ENCODE measurements at places on chromosomes 2 and 18.

- DNase-seq = peak; percentile 81
Observed at GRCh38 chr2:64876137-64876647, 113.0 kb upstream of the SLC1A4 start.

GRCh38 chr2:23615216-23616020 is 230.4 kb downstream of the KLHL29 start:
- DNase-seq = no peak

- no peak for DNase-seq
Observed at GRCh38 chr18:59484131-59484530, 125.1 kb upstream of the LMAN1 start.

GRCh38 chr18:13317801-13318200 is 99.2 kb downstream of the LDLRAD4 start:
- no peak for DNase-seq

DNA sequence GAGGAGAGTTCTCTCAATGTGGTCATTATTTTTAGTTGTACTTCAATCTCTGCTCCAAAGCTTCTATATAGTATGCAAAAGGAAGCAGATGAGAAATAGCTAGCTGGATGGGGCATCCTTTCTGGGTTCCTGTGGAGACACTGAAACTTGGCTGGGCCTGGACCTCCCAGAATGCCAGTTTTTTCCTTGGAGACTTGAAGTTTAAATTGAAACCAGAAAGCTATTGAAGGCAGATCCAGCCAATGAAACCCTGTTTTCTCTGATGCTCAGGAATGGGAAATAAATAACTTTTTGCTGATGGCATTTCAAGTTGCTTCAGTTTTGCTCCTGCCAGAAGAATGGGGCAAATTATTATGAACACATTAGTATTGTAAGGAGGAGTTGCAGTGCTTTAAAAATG is 2.9 kb downstream of the SETBP1 start:
- no peak for DNase-seq

- no peak for DNase-seq
Observed at GRCh38 chr2:55160422-55160821, 71.7 kb downstream of the CLHC1 start.

DNA sequence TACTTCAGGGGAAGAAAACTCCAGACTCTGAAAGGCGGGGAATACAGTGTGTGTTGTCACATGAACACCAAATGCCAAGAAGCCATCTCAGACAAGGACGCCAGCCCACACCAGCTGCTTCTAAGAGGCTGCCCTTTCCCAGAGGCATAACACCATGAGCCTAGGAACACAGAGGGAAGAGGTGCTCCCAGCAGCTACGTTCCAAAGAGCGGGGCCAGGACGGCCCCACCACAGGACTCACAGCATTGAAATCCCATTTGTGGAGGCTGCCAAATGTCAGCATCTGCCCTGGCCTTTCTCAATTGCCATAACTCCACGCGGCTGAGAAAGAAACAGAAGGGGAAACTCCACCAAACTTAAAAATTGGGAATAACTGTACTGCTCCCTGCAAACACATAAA is 20.1 kb upstream of the ID2 start:
- DNase-seq = no peak

GRCh38 chr18:26003356-26003755 is 87.1 kb downstream of the SS18 start:
- DNase-seq = peak; percentile 24

DNA sequence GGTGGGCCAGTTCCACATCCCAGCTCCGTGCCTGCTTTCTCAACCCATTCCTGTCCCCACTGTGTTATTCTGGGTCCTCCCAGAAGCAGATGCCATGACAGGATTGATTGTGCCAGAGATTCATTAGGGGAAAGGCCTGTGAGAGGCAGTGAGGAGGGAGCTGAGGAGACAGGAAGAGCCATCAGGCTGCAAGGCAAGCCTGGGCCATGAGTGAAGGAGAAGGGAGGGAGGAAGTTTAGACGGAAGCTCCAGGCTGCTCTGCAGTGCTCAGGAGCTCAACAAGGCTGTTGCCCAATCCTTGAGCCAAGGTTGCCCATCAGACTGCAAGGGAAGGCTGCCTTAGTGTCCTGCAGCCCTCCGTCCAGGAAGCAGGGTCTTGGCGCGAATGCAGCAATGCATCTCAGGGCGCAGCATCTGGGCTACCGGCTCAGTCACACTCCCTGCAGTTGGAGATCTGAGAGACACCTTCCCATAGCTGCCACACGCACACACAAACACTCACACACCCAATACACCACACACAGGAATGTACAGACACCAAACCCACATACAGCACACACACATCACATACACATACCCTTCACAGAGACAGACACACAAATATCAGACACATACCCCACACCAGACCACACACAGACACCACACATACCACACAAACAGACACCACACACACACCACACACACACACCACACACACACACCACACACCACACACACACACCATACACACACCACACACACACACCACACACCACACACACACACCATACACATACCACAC is 139.5 kb upstream of the NDUFV2 start:
- no peak for DNase-seq

DNA sequence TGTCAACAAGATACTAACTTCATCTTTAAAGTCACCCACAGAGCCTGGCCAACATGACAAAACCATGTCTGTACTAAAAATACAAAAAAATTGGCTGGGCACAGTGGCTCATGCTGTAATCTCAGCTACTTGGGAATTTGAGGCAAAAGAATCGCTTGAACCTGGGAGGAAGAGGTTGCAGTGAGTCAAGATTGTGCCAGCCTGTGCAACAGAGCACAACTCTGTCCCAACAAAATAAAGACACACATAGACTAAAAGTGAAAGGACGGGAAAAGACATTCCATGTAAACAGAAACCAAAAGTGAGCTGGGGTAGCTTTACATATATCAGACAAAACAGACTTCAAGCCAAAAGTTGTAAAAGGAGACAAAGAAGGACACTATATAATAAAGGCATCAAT is 34.8 kb downstream of the USP34 start:
- no peak for DNase-seq

DNA sequence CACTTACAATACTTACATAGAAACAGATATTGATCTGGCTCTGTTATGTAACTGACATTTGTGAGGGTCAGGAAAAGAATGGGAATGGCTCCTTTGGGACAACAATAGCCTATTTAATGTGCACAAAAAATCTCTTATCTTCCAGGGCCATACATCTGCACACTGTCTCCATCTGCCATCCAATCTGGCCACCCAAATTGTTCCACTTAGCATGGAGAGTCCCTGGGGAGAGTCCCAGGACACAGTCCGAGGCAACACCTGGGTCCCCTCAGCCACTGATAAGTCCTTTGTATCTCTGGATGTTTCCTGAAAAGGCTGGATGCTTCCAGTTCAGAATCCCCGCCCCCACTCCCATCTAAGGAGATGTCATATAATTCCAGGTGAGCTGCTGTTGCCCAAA is 274.2 kb upstream of the NCKAP5 start:
- DNase-seq = no peak

- no peak for DNase-seq
Observed at GRCh38 chr2:20573620-20574422, 77.1 kb downstream of the HS1BP3 start.

- no peak for DNase-seq
Observed at GRCh38 chr2:159714247-159714930, 2.1 kb downstream of the MARCHF7 start.

GRCh38 chr18:50558948-50559751 is 737 bp upstream of the MAPK4 start:
- DNase-seq = peak; percentile 10

DNA sequence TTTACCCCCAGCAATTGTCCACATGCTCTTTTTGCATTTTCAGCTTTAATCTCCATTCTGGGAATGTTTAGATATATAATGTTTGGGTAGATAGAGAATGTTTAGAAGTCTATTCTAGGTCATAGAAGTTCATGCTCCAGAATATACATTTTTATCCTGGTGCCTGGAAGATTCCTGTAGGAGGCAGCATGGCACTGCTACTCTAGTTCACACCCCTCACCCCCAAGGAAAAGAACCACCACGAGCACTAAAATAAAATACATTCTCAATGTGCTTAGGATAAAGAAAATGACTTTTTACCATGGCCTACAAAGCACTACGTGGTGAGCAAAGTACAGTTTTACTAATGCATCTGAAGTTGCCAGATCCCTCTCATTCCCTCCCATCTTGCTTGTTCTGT is 53.8 kb downstream of the MYO1B start:
- no peak for DNase-seq

GRCh38 chr2:237746302-237747080 is 52.1 kb upstream of the RBM44 start:
- DNase-seq = no peak

- DNase-seq = no peak
Observed at GRCh38 chr2:138620431-138620830, 118.9 kb downstream of the SPOPL start.

GRCh38 chr2:128513116-128513960 is 194.7 kb upstream of the HS6ST1 start:
- DNase-seq = no peak

DNA sequence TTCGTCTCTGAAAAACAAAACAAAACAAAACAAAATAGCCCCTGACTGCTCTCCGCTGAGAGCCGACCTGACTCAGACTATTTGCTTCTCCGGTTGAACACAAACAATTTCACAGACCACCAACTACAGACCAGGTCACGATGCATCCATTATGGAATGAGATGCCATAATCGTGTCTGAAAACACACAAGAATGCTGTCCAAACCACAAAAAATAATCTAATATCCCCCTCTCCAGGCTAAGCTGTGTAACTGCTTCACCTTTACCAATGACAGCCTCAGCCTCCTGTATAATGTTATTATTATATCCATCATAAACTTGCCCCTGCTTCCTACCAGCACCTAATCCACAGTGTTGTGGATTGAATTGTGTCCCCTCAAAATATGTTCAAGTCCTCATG is 114.7 kb downstream of the DNAH6 start:
- DNase-seq = peak; percentile 50

GRCh38 chr2:130795431-130795830 is 40.1 kb downstream of the AMER3 start:
- DNase-seq = no peak

DNA sequence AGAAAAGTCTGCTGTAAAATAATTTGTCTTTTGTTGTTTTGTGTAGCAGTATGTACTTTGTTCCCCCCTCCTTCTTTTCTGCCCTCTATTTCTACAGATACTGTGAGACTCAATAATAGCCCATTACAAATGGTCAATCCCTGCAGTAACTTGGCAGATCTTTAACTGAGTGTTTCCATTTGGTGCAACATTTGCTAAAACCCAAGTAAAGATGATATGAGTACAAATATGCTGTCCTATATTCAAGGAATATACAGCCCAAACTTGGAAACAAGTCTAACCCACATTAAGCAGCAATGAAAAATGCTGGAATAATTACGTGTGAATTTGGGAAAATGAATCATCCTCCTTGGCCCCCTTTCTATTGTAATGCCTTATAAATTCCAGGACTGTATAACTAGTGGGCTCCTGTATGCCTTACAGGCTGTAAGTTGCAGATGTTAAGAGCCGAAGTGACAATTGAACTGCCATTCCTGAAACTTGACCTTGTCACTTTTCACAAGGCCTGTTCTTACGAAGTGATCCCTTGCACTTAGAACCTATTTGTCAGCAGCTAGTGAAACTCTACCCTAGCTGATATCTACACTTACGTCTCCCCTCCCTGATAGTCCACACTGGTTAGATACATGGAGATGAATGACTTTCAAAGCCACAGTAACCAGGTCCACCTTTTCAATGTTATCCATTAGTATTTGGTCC is 104.9 kb downstream of the IRS1 start:
- DNase-seq = no peak

DNA sequence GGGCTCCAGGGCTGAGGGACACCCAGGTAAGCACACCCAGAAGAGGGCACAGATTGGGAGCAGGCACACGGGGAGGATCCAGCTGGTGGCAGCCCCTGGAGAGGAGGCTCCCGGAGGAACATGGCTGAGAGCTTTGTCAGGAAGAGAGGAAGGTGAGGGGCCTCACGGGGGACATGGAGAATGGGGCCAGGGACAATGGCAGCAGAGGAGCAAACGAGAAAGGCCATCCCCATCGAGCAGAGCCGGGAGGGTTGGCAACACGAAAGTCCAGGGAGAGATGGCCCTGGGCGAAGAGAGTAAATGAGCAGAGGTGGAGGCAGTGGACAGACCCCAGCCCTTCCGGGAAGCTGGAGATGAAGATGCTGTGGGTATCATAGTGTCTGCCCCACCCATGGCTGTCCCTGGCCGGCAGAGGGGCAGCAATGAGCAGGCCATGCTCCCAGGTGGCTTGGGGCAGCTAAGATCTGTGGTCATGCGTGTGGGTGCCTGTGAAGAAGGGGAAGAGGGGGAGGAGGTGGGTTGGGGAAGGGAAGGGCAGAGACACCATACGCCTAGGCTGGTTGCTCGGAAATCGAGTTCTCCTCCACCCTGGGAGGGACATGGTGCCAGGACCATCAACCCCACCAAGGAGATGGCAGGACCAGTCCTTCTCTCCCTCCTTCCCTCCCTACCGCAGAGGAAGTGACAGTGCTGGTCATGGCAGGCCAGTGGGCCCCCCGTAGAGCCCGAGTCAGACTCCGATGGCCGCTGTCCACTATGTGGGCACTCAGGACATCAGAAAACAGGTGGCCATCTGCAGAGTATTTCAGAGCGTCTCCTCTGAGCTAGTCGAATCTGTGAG is 191.7 kb downstream of the NDUFA10 start:
- no peak for DNase-seq

DNA sequence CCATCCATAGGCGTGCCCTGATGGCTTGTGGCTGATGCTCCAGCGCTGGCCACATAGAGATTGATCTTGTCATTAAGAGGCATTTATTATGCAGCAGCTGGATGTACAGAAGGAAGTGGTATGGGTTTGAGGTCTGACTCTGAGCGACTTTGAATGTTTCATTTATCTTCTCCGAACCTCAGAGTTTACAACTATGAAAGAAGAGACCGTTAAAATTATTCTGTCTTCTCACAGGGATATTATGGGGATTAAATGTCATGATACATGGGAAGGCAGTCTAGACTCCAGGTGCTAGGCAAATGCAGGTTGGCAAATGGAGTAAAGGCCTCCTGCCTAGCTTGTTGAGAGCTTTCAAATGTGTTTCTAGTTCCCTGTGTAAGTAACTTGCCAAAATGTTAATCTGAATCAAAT is 30.3 kb downstream of the MOGAT1 start:
- no peak for DNase-seq

DNA sequence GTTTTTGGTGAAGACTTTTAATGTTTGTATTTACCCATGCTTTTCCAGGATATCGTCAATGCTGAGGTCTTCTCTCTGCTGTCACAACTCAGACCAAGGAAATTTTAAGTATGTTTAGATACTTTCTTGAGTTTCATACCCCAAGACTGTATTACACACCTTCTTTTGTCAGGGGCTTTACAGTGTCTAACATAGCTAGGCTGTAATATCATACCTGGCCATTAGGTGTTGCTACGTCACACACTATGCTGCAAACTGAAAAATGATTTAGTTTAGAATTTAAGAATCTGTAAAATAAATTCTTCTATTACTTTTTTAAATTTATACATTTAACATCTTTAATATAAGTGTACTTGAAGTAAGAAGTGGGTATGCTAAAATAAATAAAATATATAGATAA is 358.4 kb upstream of the NRP2 start:
- no peak for DNase-seq

- peak; percentile 65 for DNase-seq
Observed at GRCh38 chr2:157497638-157498314, 53.9 kb upstream of the CYTIP start.

GRCh38 chr2:64650722-64651338 is 2.9 kb downstream of the SERTAD2 start:
- DNase-seq = peak; percentile 77

GRCh38 chr18:58844871-58845270 is 19.8 kb upstream of the ZNF532 start:
- DNase-seq = no peak

Data from hepatocyte (in vitro differentiated cells).